ENCODE measurements at places on chromosomes 7 and 10.

DNA sequence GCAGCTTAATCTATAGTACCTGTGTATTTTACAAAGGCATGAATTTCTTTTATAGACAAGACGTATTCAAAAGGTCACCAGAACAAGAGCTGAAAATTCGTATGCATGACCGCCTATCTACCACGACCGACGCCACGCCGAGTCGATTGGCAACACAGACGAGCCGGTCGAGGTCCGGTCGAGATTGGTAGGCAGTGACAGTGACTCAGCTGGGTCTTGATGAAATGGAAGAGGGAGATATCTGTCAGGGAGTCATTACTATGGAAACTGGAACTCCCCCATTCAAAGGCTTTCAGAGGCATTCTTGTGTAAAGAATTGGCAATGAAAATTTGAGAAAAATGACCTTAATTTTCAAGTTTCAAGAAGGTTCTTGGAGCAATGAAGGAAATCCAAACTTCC lies 2.1 kb downstream of the ATP5MK start:
- DNase-seq: no peak

DNA sequence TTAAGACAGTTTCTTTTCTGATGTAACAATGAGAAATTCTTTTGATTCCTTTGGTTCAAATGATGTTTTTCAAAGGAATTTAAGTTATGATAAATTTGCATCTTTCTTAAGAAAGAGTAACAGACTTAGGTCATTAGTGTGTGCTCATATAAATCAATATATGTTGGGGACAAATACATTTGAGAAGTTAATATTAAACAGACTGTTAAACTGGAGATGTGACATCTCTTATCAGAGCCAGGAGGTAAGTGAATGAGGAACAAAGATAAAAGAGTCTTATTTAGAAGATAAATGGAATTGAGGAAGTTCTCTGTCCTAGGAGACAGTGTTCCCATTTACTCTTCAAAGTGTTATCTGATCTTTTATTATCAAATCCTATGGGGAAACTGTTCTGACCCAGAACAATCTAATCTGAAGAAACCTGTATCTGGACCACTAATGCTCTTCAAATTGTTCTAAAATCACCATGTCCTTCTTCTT lies 104.8 kb upstream of the LAMB4 start:
- DNase-seq: no peak

- DNase-seq: no peak
Observed at GRCh38 chr10:132758865-132759264, 27.1 kb downstream of the NKX6-2 start.

DNA sequence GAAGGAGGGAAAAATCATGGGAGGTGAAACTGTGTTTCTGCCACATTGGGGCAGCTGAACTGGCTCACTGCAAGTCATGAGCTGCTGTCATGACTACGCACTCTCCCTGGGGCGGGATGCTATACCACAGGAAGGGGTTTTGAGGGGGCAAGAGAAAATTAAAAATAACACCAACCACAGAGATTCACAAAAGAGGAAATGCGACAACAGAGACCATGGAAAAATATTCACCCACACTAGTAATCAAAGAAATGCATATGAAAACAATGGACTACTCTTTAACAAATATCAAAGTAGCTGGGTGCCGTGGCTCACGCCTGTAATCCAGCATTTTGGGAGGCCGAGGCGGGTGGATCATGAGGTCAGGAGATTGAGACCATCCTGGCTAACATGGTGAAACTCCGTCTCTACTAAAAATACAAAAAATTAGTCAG lies 65.2 kb upstream of the TM9SF3 start:
- peak; percentile 86 for DNase-seq

DNA sequence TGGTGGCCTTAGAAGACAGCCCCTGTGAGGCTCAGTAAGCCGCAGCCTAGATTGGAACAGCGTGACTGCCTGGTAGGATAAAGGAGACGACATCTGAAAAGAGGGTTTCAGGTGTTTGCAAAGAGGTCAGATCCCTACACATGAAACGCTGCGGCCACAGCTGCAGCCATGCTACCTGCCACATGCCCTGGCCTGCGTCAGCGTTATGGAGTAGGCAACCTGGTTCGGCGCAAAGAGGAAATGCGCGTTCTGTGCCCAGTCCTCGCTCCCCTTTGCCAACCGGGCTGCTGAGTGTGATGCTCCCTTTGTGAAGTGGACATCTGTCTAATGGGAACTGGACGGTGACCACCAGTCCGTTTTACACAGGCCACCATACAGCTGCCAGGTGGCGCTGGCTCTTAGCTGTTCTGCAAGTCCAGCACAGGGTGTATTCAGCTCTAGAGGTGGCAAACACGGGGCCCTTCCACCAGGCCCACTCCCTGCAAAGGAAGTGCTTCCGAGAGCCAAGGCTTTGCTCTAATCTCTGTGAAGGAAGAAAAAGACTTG lies 160.3 kb downstream of the CELF2 start:
- DNase-seq: no peak

DNA sequence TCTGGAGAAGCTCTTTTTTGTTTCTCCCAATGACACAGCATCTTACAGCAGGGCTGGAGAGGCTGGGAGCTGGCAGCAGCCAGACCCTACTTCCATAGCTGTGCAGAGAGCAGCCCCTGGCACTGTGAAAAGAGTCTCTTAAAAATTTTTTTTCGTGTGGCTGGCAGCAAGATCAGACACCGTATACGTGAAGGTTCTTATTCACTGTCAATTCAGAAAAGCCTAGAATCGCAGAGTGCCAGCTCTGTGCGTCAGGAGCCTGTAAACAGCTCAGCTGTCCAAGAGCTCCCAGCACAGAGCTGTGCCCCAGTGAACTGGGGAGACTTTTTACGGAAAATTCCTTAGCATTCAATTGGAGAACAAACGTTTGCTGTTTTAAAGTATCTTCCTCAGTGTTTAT lies 6.5 kb downstream of the BAG3 start:
- DNase-seq: no peak

GRCh38 chr10:124351481-124352220 lies 67.1 kb downstream of the OAT start:
- no peak for DNase-seq

DNA sequence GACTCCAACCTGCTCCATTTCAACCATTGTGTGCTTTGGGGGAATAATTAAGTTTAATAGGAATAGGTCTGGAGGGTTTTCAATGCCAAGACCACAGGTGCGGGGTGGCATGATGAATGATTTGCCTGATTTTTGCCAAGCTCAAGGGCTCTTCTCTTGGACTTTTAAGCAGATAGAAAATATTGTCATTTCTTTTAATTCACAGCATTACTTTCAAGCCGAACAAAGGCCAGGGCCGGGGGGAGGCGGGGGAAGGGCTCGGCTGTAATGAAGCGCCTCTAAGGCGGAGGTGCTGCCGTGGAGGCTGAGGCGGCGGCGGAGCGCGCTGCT lies 6.5 kb downstream of the PTF1A start:
- no peak for DNase-seq

GRCh38 chr10:66637273-66638036 lies 288.4 kb upstream of the LRRTM3 start:
- DNase-seq: no peak

GRCh38 chr10:132479603-132480221 lies 57.9 kb upstream of the INPP5A start:
- DNase-seq: no peak

DNA sequence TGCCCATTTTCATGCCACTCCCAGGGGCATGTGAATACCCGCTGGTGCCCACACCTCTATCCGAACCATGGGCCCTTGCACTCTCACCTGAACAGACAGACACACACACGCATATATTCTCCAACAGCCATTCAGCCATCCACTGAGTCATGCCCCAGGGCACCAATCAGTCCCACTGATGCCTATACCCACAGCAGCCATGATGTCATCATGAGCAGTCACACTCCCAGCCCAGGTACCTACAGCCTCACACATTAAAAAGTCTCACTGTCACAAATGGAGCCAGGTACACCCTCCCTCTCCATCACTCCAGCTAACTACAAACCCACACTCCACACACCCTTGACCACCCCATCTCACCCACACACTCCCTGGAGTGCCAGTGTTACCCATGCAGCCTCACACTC lies 12.2 kb downstream of the VSIR start:
- no peak for DNase-seq

Data from B cell (primary cell).